ENCODE measurements at places on chromosomes 5 and 9. TPM values are rescaled to one million over a fixed set of nuclear protein-coding genes. Genes with fewer than 3 reads are reported as not detected.

GRCh38 chr5:89504051-89504450, 621.1 kb upstream of the MEF2C start:
- DNase-seq, result no peak

DNA sequence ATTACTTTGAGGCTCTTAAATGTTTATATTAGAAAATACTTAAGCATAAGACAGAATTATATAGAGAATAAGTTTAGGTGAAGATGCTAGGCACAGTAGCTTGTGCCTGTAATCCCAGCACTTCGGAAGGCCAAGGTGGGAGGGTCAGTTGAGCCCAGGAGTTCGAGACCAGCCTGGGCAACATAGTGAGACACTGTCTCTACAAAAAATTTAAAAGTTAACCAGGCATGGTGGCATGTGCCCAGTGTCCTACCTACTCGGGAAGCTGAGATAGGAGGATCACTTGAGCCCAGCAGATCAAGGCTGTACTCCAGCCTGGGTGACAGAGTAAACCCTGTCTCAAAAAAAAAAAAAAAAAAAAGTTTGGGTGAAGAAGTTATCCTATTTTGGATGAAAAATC, 61.7 kb downstream of the BAAT start:
- DNase-seq, result no peak

GRCh38 chr5:124421584-124421983, 324.9 kb downstream of the ZNF608 start:
- no peak for DNase-seq

The TPPP gene
- 39.7 TPM for total RNA-seq

DNA sequence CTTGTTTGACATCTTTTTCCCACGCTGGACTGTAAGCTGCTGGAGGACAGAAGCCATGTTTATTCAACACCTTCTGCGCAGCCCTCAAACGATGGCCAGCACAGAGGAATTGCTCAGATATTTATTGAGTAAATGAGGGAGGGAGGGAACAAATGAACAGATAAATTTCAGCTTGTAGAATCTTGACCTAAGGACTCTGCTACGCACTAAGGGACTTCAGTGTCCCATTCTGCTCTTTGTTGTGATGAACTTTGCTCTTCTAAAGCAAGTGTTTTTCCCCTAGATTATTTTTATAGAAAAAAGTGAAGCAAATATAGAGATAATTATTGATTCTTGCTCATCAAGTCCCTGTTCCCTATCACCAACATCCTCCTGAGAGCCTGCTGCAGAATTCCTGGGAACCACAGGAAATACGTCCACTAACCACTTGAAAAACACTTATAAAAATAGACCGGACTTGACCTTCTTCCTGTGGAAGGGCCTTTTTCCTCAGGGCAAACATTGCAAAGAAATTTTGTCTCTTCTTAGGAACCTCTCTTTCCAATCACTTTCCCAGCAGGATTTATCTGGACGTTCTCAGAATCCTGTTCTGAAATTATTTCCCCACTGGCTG, 54.9 kb downstream of the FGF1 start:
- no peak for DNase-seq

DNA sequence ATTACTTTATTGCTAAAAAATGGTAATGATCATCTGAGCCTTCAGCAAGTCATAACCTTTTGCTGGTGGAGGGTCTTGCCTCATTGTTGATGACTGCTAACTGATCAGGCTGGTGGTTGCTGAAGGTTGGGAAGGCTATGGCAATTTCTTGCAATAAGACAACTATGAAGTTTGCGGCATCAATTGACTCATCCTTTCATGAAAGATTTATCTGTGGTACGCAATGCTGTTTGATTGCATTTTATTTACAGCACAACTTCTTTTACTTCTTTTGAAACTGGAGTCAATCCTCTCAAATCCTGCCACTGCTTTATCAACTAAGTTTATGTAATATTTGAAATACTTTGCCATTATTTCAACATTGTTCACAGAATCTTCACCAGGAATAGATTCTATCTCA, 58.3 kb upstream of the ACO1 start:
- DNase-seq, result no peak

Data from Right ventricle myocardium superior (tissue), 1 donor.